CD4-positive, alpha-beta T cell treated with Interferon alpha-2 for 1 hour (primary cell): ENCODE measurements at places on chromosomes 12 and 14.

- no peak for DNase-seq
These were observed 68.3 kb upstream of the FICD start for GRCh38 chr12:108446766-108447165.

GRCh38 chr12:188910-189621 is 24.9 kb downstream of the SLC6A12 start:
- peak; percentile 16 for DNase-seq

DNA sequence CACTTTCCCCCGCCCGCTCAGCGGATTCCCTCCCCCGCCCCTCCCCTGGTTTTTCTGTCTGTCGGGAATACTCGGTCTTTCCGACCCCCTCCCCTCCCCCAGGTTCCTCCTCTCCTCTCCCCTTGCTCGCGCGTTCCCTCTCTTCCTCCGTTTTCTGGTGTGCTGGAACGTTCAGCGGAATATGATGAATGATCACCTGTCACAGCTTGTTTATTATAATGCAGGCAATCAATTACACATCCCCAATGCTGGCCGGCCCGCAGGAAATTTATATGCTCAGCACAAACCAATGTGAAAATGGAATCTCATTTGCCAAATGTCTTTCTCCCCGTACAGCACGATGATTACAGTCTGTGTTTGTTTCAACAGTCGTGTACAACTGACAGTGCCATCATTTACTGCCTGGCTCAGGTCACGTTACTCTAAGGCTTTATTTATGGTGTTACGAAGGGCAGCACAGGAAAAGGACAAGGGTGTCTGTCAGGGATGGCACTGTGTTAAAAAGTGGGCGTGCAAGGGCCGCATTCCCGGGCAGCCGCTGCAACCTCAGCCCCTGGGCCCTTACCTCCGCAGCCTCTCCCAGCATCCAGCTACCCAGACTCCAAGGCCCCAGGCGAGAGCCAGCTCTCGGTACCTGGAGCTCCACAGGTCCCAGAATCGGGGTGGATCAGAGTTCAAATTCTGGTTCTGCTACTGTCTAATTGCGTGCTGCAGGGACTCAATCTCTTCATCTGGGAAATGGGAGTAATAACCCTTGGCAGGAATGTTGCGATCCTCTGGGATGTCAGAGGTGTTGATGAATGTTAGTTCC is 24.7 kb upstream of the MAP1LC3B2 start:
- no peak for DNase-seq

- DNase-seq = no peak
These were observed 2.0 kb downstream of the PTHLH start for GRCh38 chr12:27970401-27971120.

GRCh38 chr14:52366796-52367315 is 52.7 kb downstream of the PTGER2 start:
- DNase-seq = no peak

- DNase-seq = no peak
These were observed 90.9 kb downstream of the B4GALNT3 start for GRCh38 chr12:550473-551260.

GRCh38 chr12:115606040-115606439 is 671.5 kb downstream of the MED13L start:
- no peak for DNase-seq

- no peak for DNase-seq
These were observed 119.0 kb upstream of the CPSF6 start for GRCh38 chr12:69120354-69120753.

GRCh38 chr14:53900499-53900898 is 56.1 kb downstream of the BMP4 start:
- no peak for DNase-seq

DNA sequence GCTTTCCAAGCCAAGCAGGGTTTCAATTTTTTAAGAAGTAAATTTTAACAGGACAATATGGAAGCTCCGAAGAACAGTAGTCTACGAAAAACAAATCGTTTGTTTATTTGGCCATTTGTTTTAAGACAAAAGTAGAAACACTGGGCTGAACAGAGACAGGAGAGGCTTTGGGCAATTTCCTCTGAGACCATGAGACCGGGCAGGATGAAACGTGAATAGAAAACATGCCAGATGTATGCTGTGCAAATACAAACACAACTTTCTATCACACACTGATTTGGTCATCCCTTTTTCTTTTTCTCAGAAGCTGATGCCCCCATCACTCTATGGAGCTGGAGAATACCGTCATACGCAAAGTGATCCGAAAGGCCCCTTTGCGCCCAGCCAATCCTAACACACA is 1111.1 kb downstream of the BCL11B start:
- DNase-seq = no peak

GRCh38 chr12:90618586-90618985 is 336.4 kb downstream of the CCER1 start:
- DNase-seq = no peak

DNA sequence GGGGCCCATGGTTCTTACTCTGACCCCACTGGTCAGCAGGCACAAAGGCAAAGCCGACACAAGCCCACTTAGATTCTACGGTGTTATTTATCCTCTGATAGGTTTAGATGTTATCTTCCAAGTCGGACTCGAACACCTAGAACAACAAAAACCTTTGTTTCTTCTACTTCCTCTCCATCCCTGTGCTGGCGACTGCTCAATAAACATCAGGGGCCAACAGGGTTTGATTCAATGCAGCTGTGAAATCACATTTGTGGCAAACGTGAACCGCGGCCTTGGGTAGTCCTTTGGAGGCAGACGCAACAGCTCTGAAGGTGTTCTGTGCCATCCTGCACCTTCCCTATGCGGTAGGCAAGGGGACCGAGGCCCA is 87.2 kb downstream of the CHGA start:
- no peak for DNase-seq

GRCh38 chr12:50302686-50303085 is 19.4 kb upstream of the LIMA1 start:
- DNase-seq = no peak

DNA sequence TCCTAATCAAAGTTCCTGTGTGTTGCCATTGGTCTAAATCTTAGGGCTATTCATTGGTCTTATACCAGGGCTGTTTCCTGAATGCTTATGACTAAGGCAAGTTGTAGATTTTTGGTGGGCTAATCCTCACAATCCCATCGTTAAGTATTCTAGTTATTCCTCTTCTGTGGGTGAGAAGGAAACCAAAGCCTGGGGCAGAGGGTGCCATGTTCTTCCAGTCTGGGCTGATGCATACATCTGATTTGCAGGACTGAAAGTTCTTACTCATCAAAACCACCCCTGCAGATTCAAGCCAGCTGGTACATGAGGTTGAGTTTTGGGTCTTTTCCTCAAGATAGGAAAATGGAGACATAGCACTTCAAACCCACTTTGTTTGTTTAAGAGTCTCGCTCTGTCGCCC is 25.7 kb downstream of the PPP1CC start:
- DNase-seq = no peak
